ENCODE measurements at places on chromosomes 4 and X.

- peaks cover 5% of the 10 kb centered on the region for H3K27me3 ChIP-seq
- no peak overlapping the region for H3K4me3 ChIP-seq
- H3K4me1 ChIP-seq, result no peaks in the 10 kb centered on the region
- no peaks in the 10 kb centered on the region for H3K36me3 ChIP-seq
Measured at GRCh38 chrX:10722851-10723250, 102.5 kb upstream of the MID1 start.

DNA sequence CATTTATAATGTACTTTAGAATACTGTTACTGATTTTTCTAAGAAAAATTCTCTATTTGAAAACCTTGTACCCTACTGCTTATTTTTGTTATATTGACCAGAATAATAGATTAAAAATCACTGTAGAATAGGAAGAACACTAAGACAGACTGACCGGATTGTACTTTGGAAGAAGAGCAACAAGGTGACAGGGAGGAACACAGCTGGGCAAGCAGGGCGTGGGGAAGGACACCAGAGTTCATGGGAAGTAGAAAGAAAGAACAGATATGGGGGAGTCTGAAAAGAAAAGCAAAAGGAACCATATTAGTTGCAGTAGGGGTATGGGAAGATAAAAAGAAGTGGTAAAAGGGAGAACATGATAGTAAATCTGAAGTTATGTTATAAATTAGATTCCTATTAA lies 38.6 kb downstream of the TXK start:
- no peaks in the 10 kb centered on the region for H3K27me3 ChIP-seq
- peak overlapping the region; percentile 4 for H3K27ac ChIP-seq
- H3K36me3 ChIP-seq, result peaks cover 8% of the 10 kb centered on the region
- H3K4me1 ChIP-seq, result peaks cover 10% of the 10 kb centered on the region
- no peak for DNase-seq

GRCh38 chr4:168647646-168648375 lies 151.0 kb downstream of the PALLD start:
- no peaks in the 10 kb centered on the region for H3K36me3 ChIP-seq
- H3K4me1 ChIP-seq, result no peaks in the 10 kb centered on the region
- DNase-seq, result no peak

DNA sequence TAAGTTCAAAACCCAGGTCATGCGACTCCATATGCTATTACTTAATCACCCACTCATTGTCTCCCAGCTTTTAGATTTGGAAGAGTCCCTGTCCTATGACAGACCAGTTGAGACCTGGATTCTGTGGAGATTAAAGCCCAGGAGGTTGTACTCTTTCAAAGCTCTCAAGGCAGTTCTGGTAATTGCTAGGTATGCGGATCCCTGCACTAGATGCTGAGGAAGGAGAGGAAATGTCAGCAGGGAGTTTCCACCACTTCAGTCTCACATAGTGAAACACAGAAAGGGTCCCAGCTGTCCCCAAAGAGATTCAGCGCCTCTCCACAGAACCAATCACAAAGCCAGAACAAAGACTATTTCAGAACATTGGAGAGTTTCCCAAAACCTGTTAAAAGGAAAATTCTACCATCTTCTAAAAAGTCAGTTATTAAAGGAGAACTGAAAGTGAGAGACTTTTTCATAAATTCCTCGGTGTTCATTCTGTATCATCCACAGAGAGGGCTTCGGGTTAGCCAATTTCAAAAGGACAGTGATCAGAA lies 53.4 kb downstream of the IRF2 start:
- H3K27ac ChIP-seq, result peak overlapping the region; percentile 82
- H3K27me3 ChIP-seq, result no peaks in the 10 kb centered on the region
- peaks cover 85% of the 10 kb centered on the region for H3K4me1 ChIP-seq

DNA sequence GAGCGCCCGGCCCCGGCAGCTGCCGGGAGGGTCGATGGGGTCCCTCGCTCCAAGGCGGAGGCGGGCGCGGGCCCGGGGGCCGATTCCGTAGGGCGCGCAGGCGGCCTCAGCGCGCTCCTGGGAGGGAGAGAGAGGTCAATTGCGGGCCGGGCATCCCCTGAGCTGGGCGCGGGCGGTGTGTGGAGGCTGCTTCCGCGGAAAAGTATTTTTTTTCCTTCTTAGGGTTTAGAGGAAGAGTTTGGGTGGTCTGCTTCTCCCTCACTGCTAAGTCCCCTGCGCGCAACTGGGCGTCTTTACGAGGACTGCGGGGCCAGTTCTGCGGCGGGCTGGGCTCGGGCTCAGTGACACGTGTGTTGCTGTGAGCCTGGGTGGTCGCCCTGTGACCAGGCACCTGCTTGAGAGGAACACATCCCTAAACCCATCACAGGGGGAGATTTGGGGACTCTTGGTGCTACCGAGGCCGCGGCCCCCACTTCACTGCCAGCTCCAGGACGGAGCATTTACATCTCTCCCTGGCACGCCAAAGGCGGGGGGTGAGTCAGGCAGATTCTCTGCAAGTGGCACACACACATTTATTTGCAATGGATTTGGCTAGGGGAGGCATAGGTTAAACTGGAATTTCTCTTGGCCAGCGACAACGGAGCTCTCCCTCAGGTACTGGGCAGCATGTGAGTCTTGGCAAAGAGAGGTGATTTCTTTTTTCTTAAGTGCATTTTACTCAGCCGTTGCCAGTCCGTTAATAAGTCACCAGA lies 151.2 kb upstream of the SLC4A4 start:
- peak; percentile 21 for DNase-seq
- peak overlapping the region; percentile 79 for H3K4me3 ChIP-seq
- peaks cover 27% of the 10 kb centered on the region for H3K4me1 ChIP-seq
- H3K27ac ChIP-seq, result no peak overlapping the region
- peaks cover 52% of the 10 kb centered on the region for H3K27me3 ChIP-seq

DNA sequence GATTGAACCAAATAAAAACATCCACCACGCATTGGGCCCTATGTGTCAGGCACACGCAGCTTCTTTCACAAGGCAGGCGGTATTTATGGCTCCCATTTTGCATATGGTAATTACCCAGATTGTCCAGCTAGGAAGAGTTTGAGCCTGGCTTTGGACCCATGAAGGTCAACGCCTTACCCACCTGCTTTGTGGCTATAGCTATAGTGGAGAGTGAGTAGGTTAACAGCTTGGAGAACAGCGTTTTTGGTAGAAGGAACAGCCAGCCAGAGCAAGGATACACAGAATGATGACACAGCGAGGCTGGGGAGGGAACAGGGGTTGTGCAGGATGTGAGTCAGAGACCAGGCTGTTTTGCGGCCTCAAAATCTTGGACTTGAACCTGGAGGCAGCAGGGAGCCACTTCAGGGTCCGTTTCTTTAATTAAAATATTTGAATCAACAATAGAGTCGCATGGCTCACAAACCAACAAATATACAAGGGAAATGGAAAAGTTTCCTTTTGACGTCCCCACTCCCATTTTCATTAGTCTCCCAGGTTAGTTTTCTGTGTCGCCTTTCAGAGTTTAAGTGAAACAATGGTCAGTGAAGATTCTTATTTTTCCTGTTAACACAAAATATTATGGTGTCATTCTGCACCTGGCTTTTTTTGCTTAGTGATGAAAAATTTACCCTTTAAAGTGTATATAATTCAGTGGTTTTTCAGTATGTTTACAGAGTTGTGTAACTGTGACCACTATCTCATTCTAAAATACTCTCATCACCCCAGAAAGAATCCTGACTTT lies 118.2 kb upstream of the STX18 start:
- DNase-seq, result no peak
- H3K4me1 ChIP-seq, result no peaks in the 10 kb centered on the region
- no peaks in the 10 kb centered on the region for H3K36me3 ChIP-seq

DNA sequence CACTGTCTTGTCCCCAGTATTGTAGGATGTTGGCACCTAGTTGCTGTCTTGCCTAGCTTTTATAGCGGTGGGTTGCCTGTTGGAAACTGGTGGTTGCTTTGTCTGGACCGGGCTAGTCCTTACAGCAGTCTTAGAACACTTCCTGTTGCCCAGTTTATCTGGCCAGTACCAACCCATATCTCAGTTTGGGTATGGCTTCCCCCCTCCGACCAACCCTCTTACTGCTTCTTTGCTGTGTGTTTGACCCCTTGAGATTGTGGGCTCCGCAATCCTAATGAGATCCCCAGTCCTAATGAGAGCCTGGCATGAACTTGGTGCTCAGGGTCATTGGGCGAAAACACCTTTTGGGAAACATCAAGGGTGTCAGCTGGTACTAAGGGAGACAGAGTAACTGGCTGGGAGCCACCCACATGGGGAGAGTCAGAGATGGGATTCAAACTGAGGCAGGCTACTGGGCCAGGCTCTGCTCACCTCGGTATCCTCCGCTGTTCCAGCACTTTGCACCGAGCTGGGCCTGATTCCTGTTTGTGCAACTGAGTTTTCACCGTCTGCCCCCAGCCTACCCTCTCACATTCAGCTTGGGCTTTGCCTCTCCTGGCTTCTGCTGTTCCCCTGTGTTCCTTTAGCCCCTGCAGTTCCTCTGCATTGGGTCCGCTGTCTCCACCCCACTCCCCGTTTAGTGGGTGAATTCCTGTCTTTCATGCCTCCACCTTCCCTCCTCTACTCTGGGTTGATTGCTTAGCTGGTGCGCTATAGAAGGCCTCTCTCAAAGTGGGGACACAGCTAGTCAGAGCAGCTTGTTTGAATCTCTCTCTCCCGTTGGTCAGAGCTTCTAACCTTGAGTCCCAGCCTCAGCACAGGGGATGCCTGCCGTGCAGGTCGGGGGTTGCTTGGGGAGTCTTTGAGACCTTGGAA lies 1.6 kb downstream of the TBC1D14 start:
- H3K27me3 ChIP-seq, result peaks cover 11% of the 10 kb centered on the region
- no peaks in the 10 kb centered on the region for H3K36me3 ChIP-seq
- H3K4me3 ChIP-seq, result peak overlapping the region; percentile 97
- DNase-seq, result no peak
- H3K27ac ChIP-seq, result peak overlapping the region; percentile 82

DNA sequence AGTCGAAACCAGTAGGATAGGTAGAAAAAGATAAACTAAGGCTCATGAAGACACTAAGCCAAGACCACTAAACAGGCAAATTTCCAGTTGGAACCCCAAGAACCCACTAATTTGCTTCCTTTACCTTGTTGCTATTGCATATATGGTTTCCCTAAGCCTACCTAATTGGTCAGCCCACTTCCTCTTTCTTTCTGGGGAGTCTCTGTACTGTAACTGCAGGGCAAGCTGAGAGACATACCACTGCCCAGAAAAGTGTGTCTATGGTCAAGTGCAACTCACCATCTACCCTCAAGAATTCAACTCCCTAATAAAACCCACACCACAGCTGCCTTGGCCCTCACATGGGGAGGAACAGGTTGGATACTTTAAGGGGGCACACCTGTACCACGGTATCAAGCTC lies 28.6 kb downstream of the IDS start:
- H3K27ac ChIP-seq, result no peak overlapping the region
- peaks cover 36% of the 10 kb centered on the region for H3K27me3 ChIP-seq
- no peak overlapping the region for H3K4me3 ChIP-seq
- no peaks in the 10 kb centered on the region for H3K4me1 ChIP-seq
- no peaks in the 10 kb centered on the region for H3K36me3 ChIP-seq

DNA sequence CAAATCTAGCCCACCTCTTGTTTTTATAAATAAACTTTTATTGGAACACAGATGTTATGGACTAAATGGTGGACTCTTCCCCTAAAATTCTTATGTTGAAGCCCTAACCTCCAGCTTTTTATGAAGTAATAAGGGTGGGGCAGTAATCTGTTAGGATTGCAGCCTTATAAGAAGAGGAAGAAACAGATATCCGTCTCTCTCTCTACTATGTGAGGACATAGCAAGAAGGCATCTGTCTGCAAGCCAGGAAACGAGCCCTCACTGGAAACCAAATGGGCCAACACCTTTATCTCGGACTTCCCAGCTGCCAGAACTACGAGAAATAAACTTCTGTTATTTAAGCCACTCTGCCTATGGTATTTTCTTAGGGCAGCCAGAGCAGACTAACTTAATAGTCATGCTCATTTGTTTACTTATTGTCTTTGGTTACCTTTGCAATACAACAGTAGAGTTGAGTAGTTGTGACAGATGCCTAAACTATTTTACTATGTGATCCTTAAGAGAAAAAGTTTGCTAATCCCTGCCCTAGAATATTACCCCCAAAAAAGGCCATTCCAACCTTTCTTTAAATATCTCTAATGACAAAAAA lies 67.4 kb downstream of the MANBA start:
- H3K27me3 ChIP-seq, result no peaks in the 10 kb centered on the region
- no peaks in the 10 kb centered on the region for H3K4me1 ChIP-seq
- no peaks in the 10 kb centered on the region for H3K36me3 ChIP-seq
- DNase-seq, result no peak
- no peak overlapping the region for H3K4me3 ChIP-seq
- no peak overlapping the region for H3K27ac ChIP-seq

DNA sequence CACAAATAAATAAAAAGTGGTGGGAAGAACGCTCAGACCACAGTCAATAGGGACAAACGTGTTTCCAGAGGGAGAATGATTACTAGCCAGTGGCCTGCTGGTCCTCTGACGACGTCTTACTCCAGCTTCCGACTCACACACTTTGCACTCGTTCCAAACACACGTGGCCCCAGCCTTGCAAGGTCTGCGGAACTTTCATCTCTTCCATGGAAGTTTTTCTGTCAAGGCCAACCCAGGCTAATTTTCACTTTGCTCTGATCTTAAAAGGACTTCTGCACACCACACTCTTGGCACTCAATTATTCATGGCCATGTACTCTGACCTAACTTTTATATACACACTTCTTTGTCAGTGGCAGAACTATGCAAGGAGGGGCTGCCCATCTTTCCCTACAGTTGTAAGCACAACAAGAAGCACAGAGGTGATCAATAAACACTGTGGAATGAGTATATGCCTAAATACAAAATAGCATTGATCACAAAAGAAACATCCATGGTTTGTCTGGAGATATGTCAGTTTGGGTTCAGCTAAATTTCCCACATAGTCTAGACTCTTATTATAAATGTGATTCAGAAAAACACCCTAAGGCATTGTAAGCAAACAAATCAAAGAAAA lies 69.4 kb downstream of the STX18 start:
- peaks cover 8% of the 10 kb centered on the region for H3K4me1 ChIP-seq
- H3K36me3 ChIP-seq, result peaks cover 14% of the 10 kb centered on the region
- no peak for DNase-seq
- H3K27me3 ChIP-seq, result no peaks in the 10 kb centered on the region

DNA sequence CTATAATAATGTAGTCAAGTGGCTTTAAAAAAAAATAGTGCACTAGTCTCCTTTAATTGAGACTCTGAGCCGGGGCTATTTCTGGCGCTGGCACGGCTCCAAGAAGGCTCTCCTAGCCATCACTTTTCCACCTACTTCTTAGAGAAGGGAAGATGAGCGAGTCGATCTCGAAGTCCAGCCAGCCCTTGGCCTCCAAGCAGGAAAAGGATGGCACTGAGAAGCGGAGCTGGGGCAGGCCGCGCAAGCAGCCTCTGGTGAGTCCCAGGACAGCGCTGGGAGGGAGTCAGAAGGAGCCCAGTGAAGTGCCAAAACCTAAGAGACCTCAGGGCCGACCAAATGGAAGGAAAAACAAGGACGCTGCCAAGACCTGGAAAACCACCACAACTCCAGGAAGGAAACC lies 531.9 kb downstream of the MAGEB5 start:
- H3K27ac ChIP-seq, result no peak overlapping the region
- no peak overlapping the region for H3K4me3 ChIP-seq
- no peak for DNase-seq
- H3K27me3 ChIP-seq, result no peaks in the 10 kb centered on the region

- H3K36me3 ChIP-seq, result no peaks in the 10 kb centered on the region
- H3K4me1 ChIP-seq, result no peaks in the 10 kb centered on the region
- peaks cover 49% of the 10 kb centered on the region for H3K27me3 ChIP-seq
- no peak overlapping the region for H3K4me3 ChIP-seq
- no peak overlapping the region for H3K27ac ChIP-seq
Measured at GRCh38 chrX:106692425-106693065, 34.0 kb upstream of the RNF128 start.

GRCh38 chrX:14964500-14964899 lies 91.3 kb downstream of the MOSPD2 start:
- H3K27me3 ChIP-seq, result peaks cover 12% of the 10 kb centered on the region
- no peak for DNase-seq
- no peak overlapping the region for H3K27ac ChIP-seq
- no peaks in the 10 kb centered on the region for H3K4me1 ChIP-seq
- H3K36me3 ChIP-seq, result peaks cover 1% of the 10 kb centered on the region
- H3K4me3 ChIP-seq, result no peak overlapping the region
